HTR-8/SVneo (cell line): ENCODE measurements at places on chromosomes 1 and 21.

DNA sequence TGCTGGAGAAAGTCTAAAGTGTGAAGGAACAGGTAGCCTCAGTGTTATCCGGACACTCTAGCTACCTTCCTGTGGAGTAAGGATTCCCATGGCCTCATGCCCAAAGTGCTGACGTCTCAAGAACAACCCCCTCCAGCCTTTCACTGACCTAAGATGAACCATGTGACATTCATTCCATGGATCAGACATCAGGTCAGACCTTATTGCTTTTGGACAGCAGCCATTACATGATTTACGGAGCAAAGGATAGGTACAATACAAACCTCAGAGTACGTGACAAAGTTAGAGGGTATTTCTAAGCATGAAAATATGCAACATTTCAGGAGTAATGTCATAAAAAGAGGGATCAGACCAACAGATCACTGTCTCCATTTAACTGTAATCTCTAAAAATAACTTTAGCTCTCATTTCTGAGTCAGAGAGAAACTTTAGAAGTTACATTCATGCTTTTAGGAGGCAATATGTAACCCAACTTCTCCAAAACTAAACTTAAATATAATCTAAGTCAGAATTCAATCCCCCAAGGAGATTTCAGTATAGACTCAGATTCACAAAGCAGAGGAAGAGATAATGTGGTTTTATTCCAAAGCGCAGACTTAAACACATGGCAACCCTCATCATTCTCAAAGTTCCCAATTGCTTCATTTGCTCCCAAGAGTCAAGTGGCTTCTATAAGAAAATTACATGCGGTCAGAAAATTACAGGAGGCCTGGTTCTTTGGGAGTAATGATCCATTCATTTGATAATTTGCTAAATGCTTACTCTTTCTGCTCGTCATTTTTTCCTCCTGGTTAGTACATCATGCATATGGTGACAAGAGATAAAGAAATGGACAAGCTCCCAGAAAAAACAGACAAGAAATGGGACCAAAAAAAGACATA lies 280.4 kb downstream of the SETD4 start:
- DNase-seq = peak; percentile 54

DNA sequence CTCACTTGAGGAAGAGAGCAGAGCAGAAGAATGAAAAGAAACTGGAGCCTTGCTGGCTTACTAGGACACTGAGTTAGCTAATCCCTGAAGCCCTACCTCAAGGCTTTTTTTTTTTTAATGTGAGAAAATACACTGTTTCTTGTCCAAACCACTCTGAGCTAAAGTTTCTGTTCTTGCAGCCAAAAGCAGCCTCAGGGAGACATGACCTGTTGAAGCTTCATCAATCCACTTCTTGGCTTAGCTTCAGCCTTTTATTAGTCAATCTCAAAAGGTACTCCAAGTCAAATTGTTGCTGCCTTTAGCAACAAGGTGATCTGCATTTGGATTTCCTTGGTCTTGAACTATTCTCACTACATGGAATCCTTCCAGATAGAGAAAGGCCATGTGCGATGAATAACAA lies 33.7 kb downstream of the CCDC185 start:
- no peak for DNase-seq

GRCh38 chr1:166626711-166627110 lies 212.6 kb upstream of the POGK start:
- DNase-seq = no peak

DNA sequence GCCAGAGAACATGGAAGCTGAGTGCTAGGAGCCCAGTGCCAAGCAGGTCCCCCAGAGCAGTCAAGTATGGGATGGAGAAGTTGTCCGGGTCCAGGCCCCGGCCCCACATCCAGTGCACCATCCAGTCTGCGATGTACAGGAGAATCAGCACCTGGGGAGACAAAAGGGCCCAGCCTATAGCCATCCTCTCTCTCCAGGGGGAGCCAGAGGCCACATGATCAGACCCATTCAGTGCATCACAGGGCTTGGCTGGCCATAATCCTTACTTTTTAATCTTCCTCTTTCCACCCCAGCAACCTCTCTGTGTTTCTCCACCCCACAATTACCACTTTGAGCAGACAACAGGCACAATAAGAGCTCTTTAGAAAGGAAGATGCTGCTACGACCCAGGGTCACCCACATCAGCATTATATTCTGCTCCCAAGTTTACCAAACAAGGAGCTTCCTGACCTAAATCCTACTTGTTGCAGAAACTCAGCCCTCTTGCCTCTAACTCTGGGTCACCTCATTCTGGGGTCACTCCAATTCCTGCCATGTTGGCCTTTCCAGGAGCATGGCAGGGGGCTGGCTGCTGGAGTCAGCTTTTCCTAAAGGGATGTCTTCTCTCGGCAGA lies 16.4 kb upstream of the RAB29 start:
- DNase-seq = peak; percentile 67
